ENCODE measurements at places on chromosomes 7 and 10.

DNA sequence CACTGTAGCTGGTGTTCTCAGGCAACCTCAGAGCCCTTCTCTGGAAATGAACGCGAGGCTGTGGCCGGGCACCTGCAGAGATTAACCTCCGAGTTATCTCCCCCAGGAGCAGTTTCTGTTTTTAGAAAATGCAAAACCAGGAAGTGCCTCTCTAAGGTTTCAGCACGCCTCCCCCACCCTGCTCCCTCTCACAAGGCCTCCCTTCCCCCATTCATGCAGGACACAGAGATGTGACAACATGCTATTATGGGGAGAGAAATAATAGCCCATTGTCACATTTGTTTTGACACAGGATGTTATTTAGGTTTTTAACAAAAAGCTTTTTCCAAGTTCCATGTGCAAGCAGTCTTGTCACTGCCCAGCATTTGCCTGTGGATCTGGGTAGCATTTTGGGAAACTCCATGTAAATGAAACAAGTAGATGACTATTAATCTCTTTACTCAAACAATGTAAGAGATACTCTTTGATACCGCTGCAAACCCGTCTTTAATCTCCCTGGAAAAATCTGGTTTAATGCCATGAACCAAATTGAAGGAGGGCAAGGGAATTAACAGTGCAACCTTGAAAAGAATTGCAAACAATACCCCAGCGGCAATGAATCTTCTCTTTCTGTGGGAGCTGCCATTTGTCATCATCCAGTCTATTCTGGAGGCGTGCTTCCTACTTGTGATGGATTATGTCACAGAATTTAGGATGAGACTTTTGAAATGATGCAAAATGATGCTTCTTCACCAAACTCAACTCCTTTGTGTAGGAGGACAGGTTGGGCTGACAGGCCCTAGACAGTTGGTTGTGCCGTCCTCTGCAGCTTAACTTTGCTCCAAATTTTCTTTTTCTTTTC is 86.5 kb upstream of the NMT2 start:
- peak overlapping the region; percentile 85 for H3K4me3 ChIP-seq
- no peak for DNase-seq
- peaks cover 8% of the 10 kb centered on the region for H3K27me3 ChIP-seq
- peaks cover 20% of the 10 kb centered on the region for H3K4me1 ChIP-seq
- H3K36me3 ChIP-seq, result no peaks in the 10 kb centered on the region

DNA sequence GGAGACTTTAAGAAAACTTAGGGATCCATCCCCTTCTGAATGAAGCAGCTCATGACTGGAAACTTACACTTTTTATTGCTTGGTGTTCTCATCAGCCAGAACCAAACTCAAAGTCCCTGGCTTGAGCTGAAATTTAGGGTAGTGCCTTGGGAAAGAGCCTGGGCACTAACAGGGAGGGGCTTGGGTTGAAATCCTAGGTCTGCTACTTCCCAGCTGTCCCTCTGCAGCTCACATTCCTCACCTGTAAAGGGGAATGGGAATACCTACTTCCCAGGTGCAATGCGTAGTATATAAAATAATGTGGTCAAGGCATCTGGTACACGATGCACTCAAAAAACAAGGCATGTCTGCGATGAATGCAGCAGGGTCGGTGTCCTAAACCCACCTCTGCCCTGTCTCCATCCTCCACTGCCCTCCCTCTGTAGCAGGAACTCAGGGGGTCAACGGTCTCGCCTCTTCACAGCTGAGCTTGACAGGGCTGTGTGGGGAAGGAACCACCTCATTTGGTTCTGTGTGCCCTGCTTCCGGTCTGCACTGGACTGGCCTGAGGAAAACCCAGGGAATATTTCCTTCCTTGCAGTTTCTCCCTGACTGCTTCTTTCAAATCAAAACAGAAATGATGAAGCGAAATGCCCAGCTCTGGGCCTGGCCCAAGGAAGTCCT is 80.0 kb downstream of the COBL start:
- H3K36me3 ChIP-seq, result no peaks in the 10 kb centered on the region
- H3K27me3 ChIP-seq, result no peaks in the 10 kb centered on the region
- H3K27ac ChIP-seq, result no peak overlapping the region
- no peak overlapping the region for H3K4me3 ChIP-seq
- no peaks in the 10 kb centered on the region for H3K4me1 ChIP-seq
- no peak for DNase-seq

- no peak for DNase-seq
- H3K36me3 ChIP-seq, result peaks cover 66% of the 10 kb centered on the region
- no peaks in the 10 kb centered on the region for H3K27me3 ChIP-seq
- no peak overlapping the region for H3K4me3 ChIP-seq
- peaks cover 49% of the 10 kb centered on the region for H3K4me1 ChIP-seq
Measured at GRCh38 chr7:141742229-141742628, 4.1 kb downstream of the SSBP1 start.

- H3K27me3 ChIP-seq, result no peaks in the 10 kb centered on the region
- DNase-seq, result no peak
Measured at GRCh38 chr10:104928734-104929133, 287.6 kb downstream of the SORCS3 start.

DNA sequence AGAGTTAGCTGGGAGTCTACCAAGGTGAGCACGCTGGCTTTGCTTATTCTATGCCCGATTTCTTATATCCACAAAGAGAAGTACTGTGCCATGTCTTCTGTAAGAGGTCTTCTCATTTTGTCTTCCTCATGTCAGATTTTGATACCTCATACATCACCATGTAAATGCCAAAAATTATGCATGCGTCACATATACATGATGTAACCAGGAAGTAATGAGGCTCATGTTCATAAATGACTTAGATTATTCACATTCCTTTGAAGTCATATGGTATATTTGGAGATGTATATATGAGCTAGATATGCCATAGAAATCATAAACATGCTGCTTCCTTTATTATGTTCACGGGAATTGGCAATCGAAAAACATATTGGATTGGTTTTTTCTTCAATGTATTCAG is 97.7 kb upstream of the CELF2 start:
- peaks cover 39% of the 10 kb centered on the region for H3K27me3 ChIP-seq
- H3K4me1 ChIP-seq, result peaks cover 5% of the 10 kb centered on the region
- DNase-seq, result no peak
- no peak overlapping the region for H3K27ac ChIP-seq

DNA sequence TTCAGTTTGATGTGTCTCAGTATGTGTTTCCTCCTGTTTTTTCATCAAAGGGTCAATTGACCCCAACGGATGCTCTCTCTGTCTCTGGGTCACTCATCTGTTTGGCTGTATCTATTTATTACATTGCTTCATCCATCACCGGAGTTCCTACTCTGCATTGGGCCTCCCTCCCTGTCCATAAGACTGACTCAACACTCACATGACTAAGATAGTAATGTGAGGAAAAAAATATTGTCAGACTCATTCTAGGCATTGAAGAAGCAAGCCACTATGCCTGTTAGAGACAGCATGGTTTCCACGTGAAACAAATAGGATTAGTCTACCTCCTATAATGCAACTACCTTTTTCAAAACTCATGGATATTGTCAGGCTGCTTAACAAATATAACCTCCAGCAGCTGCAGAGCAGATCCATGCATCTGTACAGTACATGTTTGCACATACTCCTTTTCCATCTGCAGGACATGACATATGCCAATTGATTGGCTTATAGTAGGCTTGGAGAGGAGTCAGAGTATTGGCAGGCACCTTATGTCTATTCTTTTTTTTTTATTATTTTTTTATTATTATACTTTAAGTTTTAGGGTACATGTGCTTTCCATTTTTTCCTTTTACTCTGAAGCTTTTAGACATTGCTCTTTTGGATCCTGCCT is 275.2 kb downstream of the LRRTM3 start:
- no peaks in the 10 kb centered on the region for H3K36me3 ChIP-seq
- no peaks in the 10 kb centered on the region for H3K4me1 ChIP-seq
- DNase-seq, result no peak

DNA sequence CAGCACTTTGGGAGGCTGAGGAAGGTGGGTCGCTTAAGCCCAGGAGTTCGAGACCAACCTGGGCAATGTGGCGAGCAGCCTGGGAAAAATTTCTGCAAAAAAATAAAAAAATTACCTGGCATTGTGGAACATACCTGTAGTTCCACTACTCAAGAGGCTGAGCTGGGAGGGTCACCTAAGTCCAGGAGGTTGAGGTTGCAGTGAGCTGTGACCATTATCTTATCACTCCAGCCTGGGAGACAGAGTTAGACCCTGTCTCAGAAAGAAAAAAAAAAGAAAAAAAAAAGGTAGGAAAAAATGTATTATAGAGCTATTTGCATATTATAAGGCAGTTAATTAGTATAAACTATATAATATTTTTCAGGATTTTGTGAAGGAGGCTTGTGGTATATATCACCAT is 11.0 kb upstream of the TSPAN13 start:
- H3K4me1 ChIP-seq, result no peaks in the 10 kb centered on the region
- H3K27me3 ChIP-seq, result no peaks in the 10 kb centered on the region
- peaks cover 6% of the 10 kb centered on the region for H3K36me3 ChIP-seq
- no peak for DNase-seq
- H3K27ac ChIP-seq, result no peak overlapping the region
- no peak overlapping the region for H3K4me3 ChIP-seq

- H3K27me3 ChIP-seq, result no peaks in the 10 kb centered on the region
- DNase-seq, result no peak
- peaks cover 13% of the 10 kb centered on the region for H3K4me1 ChIP-seq
- no peak overlapping the region for H3K27ac ChIP-seq
- no peak overlapping the region for H3K4me3 ChIP-seq
- peaks cover 8% of the 10 kb centered on the region for H3K36me3 ChIP-seq
Measured at GRCh38 chr10:68665841-68666240, 55.2 kb upstream of the CCAR1 start.
